ENCODE measurements at places on chromosomes 4 and X.

GRCh38 chr4:66974665-66975064 lies 570.6 kb downstream of the CENPC start:
- no peak for DNase-seq

GRCh38 chr4:40685300-40685699 lies 55.6 kb upstream of the RBM47 start:
- no peak for DNase-seq

DNA sequence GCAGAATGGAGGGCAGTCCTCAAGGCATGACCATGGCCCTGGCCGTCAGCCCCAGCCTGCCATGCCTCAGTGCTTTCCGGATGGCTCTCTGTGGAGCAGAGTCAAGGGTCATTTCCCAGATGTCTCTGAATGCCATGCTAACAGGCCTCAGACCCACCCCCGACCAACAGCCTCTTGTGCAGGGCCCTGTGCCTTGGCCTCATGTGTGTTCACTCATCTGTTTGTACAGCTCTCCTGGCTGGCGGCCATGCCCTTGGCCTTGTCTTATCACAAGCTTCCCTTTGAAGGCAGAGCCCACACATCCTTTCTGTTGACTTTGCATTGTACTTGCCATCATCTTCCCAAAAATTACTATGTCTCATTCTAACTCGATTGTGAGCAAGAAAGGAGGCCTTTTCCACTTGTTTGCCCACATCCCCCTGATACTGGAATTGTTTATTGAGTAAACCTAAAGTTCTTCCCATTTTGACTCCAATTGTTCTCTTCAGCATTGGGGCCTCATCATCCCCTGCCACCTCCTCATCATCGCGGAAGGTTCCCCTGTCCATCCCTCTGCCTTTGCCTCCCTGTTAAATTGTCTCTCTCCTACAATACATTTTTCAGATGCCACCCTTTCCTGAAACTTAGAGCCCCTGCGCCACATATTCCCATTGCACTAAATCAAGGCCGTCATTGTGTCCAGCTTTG lies 6.3 kb downstream of the CA5B start:
- no peak for DNase-seq

DNA sequence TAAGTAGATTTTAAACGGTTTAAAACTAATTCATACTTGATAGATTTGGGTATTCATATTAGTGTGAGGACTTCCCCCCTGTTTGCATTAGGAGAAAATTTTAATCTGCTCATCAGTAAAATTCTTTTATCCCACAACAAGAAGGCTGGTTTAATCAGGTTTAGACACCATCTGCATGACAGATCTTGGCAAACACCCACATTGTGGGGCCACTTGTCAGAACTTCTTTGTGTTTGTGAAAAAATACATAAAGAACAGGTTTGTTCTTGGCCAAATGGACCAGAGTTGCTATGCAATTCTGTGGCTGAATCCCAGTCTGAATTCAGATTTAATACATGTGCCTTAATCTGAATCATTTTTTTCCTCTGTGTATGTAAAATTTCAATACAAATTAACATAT lies 121.1 kb downstream of the REPS2 start:
- no peak for DNase-seq

DNA sequence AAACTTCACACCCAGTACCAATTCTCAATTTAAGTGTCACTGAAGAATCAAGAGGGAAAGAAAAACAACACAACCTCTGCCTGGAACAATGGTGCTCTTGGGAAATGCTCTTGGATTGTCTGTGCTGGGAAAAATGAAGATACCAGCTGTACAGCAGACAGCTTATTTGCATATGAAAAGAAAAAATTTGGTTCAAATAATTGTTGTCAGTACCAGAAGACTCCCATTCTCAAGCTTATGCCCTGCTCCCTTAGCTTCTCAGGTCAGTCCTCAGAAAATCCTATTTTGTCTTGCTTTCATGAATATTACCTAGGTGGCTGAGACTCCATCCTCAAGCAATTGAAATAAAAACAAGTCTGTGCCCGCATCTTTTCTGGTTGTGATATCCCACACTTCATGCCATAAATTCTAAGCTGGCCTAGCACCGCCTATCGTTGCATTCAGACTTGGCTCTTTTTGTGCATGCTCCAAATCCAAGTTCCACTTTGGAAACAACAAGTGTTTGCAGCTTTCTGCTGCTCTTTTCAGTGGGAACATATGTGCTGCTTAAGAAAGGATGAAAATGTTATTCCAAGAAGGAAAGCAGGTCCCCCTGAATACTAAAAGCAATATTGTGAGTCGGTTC lies 431.6 kb downstream of the INPP4B start:
- no peak for DNase-seq

GRCh38 chr4:44554768-44555167 lies 96.7 kb downstream of the YIPF7 start:
- DNase-seq, result no peak

- DNase-seq, result no peak
These were observed 69.7 kb downstream of the STARD8 start for GRCh38 chrX:68717196-68717595.

GRCh38 chr4:10491401-10491800 lies 34.2 kb upstream of the ZNF518B start:
- peak; percentile 67 for DNase-seq

GRCh38 chrX:118117741-118118140 lies 1.1 kb upstream of the KLHL13 start:
- DNase-seq, result no peak

DNA sequence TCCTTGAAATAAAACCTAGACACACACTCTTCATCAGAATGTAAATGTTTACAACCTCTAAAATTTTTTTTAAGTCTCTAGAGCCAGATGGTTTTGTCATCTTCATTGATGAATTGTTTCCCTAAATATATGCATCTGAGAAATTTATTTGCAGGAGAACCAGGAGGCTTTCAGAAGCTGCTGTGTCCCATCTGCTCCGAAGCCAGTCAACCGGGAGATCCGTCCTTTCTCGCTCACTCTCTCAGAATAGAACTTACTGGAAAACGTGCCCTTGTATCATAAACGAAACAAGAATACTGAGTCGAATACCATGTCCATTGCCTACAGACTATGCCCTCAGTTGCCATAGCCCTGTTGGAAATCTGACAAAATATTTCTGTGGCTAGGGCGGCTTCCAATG lies 103.5 kb downstream of the SLC34A2 start:
- DNase-seq, result no peak

DNA sequence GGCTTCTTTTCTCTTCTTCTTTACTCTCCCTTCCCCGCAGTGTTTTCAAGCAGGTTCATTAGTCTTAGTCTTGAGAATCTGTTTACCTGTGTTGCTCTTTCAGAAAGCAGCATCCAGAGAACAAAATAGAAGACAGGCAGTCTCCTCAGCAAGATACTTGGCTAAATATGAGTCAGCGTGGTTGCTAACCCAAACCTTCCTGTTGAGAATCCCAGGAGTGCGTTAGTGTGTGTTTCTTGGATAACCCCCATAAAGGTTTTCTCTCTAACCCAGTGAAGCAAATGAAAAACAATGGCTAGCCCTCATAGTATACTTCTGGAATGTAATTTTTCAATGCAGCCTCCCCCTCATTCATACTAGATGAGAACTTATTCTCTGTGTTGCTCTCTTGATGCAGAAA lies 41.1 kb downstream of the BMPR1B start:
- DNase-seq, result no peak

- peak; percentile 17 for DNase-seq
These were observed 16.3 kb upstream of the LRAT start for GRCh38 chr4:154727540-154727939.

DNA sequence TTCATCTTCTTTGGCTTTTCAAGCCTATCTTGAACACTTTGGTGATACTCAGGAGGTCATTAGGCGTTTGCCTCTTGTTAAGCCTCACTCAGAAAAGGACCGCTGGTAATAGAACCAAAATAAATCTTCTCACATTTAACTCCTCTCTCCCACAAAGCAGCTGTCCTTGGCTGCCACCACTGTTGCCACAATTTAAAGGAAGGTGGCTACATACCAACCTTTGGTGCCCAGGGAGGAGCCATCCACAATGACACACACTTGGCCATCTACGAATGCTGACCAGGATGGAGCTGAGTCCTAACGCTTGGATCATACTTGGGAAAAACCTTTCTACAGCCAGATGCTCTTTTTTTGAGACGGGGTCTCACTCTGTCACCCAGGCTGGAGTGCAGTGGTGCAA lies 210.2 kb downstream of the HS6ST2 start:
- no peak for DNase-seq

GRCh38 chr4:108172753-108173598 lies 4.2 kb upstream of the LEF1 start:
- peak; percentile 84 for DNase-seq

- no peak for DNase-seq
These were observed 156.8 kb upstream of the SFRP2 start for GRCh38 chr4:153945704-153946103.

- peak; percentile 85 for DNase-seq
These were observed 16.2 kb upstream of the FHL1 start for GRCh38 chrX:136130931-136131833.

DNA sequence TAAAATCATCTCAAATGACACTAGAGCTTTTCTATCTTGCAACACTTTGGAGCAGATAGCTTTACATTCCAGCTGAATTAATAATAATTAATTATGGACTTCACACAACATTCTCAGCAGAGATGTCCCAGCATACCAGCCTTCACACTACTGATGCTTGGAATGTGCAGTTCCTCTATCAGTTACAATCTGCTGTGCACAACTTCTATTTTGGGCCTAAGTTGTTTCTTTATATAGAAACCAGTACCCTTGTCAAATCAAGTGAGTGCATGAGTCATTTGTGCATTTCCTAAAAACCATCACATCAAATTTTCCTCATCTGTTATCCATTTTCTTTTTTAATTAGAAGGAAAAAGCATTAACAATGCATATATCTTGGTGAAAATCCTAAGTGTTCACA lies 8.8 kb upstream of the RASL11B start:
- peak; percentile 10 for DNase-seq

GRCh38 chr4:110248831-110249253 lies 50.4 kb upstream of the ELOVL6 start:
- peak; percentile 93 for DNase-seq

GRCh38 chrX:118614150-118614549 lies 113.3 kb upstream of the IL13RA1 start:
- DNase-seq, result peak; percentile 90

GRCh38 chr4:111602848-111603247 lies 542.4 kb upstream of the FAM241A start:
- peak; percentile 35 for DNase-seq

GRCh38 chrX:31590581-31591114 lies 518.8 kb upstream of the FTHL17 start:
- no peak for DNase-seq

DNA sequence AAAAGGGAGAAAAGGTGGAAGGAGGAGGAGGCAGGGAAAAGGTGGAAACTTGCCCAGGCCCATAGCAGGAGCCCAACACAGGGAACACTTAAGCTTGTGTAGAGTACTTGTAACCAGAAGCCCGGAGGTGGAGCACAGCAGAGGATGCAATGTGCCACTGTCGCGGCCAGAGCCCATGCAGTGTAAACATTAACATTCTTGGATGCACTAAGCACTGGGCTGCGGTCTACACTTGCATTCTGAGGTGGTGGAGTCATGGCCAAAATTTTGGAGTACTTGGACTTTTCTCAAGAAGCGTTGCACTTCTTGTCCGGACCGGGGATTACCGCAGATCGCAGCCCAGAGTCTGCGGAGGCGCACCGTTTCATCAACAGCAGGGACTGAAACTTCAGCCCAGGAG lies 4.5 kb upstream of the RHOXF1 start:
- DNase-seq, result no peak

- DNase-seq, result no peak
These were observed 22.0 kb downstream of the ATP5ME start for GRCh38 chr4:651884-652642.

DNA sequence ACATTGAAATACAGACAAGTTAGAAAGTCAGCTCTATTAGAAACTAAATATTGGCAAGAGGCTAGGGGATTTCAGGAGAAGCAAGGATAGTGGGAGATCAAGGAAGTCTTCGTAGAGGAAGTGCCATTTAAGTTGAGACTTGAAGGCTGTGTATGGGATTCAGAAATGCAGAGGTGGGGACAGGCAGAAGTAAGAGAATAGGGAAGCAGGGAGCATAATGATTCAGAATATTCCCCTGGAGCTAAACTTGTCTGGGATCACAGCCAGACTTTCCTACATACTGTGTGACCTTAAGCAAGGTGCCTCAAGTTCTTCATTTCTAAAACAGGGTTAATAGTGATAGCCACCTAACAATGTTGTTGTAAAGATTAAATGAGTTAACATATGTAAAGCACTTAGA lies 108.8 kb downstream of the DDIT4L start:
- DNase-seq, result peak; percentile 9

GRCh38 chr4:48262484-48262883 lies 7.2 kb downstream of the TEC start:
- no peak for DNase-seq

GRCh38 chr4:79875344-79875899 lies 197.6 kb downstream of the ANTXR2 start:
- no peak for DNase-seq

DNA sequence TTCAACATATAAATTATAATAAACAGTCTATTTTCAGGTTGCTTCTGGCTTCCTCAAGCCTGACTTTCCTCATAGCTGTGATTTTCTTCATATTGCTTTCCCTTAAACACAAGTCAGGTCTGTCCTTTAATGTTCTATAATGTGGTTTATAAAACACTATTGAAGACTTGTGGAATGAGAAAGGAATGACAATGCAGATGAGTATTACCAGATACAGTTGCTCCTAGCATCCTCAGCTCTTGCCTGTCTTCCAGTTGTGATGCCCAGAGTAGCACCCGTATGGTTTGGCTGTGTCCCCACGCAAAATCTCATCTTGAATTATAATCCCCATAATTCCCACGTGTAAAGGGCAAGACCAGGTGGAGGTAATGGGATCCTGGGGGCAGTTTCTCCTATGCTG lies 265.7 kb upstream of the BOD1L1 start:
- no peak for DNase-seq

DNA sequence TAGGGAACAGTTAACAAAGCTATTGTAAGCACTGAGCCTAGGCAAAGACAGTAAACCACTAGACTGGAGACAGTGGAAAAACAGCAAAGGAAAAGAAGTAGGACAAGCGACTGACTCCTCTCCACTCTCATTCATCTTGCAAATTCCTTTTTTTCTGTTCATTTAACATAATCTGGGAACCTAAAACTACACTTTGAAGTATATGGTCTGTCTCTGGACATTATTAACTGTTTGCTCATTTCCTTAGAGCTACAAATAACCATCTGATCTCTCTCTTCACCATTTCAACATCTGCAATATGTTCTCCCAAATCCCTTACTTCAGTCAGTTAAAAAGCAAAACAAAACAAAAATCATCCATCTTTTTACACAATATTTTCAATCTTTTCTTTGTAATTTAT lies 642 bp downstream of the HMGN5 start:
- peak; percentile 29 for DNase-seq

GRCh38 chr4:152991398-152991797 lies 55.3 kb downstream of the FHDC1 start:
- peak; percentile 21 for DNase-seq

DNA sequence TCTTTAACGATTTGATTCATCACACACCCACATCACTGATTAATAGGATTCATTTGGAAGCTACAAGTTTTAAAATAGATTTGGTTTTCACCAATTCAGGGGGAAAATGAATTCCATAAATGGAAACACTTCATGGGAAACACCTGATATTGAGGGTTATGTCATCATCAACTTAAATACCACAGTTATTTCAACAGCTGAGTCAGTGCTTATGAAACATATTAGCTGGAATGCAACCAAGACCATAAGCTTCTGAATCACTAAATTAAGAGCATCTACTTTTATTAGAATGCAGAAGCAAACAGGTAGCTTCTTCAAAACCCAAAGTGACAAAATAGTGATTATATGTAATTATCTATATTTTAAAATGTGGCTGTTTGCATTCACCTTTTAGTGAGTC lies 207.8 kb upstream of the DCAF8L1 start:
- DNase-seq, result no peak

- DNase-seq, result no peak
These were observed 435.6 kb downstream of the GPM6A start for GRCh38 chr4:175376287-175376977.
